Thoracic aorta (tissue), 2 donors: ENCODE measurements at places on chromosomes 1 and 21. TPM values are rescaled to one million over a fixed set of nuclear protein-coding genes. Genes with fewer than 3 reads are reported as not detected.

DNA sequence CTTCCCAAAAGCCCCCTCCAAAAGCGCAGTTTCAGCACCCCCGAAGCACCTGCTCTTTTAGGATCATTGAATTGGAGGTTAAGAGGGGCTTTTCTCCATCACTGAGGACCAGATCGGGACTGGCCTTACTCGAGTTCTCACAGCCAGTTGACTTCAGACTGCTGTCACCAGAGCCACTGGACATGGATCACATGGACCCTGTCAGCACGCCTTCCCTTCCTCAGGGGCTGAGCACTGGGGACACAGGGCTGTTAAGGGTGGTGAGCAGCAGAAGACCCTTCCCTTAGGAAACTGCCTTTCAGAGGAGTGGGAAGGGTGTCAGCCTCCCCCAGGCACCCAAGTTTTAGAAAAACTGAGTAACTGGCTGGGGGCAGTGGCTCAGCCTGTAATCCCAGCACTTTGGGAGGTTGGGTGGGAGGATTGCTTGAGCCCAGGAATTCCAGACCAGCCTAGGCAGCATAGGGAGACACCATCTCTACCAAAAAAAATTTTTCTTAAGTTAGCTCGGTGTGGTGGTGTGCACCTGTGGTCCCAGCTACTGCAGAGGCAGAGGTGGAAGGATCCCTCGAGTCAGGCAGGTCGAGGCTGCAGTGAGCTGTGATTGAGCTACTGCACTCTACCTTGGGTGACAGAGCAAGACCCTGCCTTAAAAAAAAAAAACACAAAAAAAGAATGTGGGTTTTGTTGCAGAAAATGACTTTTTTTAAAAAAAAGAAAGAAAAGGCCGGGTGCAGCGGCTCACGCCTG, 584 bp upstream of the FGR start:
- no peaks in the 10 kb centered on the region for H3K36me3 ChIP-seq
- peak overlapping the region; percentile 71 for H3K4me3 ChIP-seq
- H3K4me1 ChIP-seq, result no peaks in the 10 kb centered on the region
- no peak overlapping the region for H3K27ac ChIP-seq

GRCh38 chr1:165298203-165298820, 58.2 kb downstream of the LMX1A start:
- no peaks in the 10 kb centered on the region for H3K4me1 ChIP-seq
- no peak for DNase-seq
- no peaks in the 10 kb centered on the region for H3K36me3 ChIP-seq
- no peak overlapping the region for H3K27ac ChIP-seq
- H3K4me3 ChIP-seq, result no peak overlapping the region

DNA sequence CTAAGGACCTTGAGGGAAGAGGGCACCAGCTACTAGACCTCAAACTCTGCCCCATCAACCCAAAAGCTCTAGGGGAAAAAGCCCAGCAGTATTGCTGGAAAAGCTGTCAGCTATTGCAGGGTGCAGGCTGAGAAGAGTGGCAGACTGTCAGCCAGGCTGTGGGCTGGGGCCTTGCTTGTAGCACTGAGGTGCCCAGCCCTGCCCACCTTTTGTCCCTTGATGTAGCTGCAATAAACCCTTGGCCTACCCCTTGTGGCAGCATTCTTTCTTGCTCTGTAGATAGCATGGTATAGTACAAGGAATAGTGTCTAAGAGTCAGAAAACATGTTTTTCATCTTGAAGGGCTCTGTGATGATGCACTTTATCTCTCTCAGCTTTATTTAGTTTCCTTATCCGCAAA, 39.4 kb downstream of the CDC14A start:
- no peak overlapping the region for H3K4me3 ChIP-seq
- no peaks in the 10 kb centered on the region for H3K36me3 ChIP-seq
- H3K27me3 ChIP-seq, result no peaks in the 10 kb centered on the region
- no peak for DNase-seq
- H3K4me1 ChIP-seq, result peaks cover 5% of the 10 kb centered on the region

DNA sequence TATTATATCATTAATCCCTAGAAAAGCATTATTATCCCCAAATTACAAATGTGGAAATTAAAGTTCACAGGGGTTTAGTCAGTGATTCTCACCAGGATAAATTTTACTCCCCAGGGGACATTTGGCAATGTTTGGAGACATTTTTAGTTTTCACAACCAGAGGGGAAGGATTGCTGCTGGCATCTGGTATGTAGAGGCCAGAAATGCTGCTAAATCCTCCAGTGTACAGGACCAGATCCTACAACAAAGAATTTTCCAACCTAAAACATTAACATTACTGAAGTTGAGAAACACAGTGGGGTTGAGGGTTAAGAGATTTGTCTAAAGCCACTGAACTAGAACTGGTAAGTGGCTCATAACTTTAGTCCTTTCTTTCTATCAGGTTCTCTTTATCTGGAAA, 162.0 kb upstream of the SYT6 start:
- H3K4me3 ChIP-seq, result no peak overlapping the region
- H3K27me3 ChIP-seq, result no peaks in the 10 kb centered on the region
- no peaks in the 10 kb centered on the region for H3K36me3 ChIP-seq
- peaks cover 15% of the 10 kb centered on the region for H3K4me1 ChIP-seq

- no peaks in the 10 kb centered on the region for H3K27me3 ChIP-seq
- peak overlapping the region; percentile 89 for H3K27ac ChIP-seq
- H3K4me1 ChIP-seq, result peaks cover 16% of the 10 kb centered on the region
- no peak overlapping the region for H3K4me3 ChIP-seq
Observed at GRCh38 chr1:40876891-40877290, 14.7 kb upstream of the CITED4 start.

GRCh38 chr1:145545055-145545454, 62.7 kb upstream of the GPR89A start:
- no peaks in the 10 kb centered on the region for H3K36me3 ChIP-seq
- H3K4me1 ChIP-seq, result no peaks in the 10 kb centered on the region
- H3K27ac ChIP-seq, result no peak overlapping the region

The FALEC gene
- not detected for total RNA-seq

The CHIA gene
- not detected for total RNA-seq
